Stimulated activated CD4-positive, alpha-beta T cell treated with anti-CD3 and anti-CD28 coated beads, TNF-alpha, amount 100 ng/mL, for 4 hours (primary cell): ENCODE measurements at places on chromosomes 13 and 19.

DNA sequence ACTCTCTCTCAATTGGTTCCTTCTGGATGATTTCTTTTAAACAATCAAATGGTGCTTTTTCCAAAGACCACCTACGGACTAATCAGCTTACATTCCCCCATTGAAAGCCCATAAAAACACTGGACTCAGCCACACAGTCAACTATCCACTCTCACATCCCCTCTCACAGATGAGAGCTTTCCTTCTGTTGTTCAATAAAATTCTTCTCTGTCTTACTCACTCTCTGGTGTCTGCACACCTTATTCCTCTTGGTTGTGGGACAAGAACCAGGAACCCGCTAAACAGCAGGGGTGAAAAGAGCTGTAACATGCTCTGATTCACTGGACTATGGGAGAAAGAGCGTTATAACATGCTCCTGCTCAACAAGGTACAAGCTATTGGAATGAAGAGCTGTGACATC, 2896.2 kb downstream of the PCDH9 start:
- DNase-seq: no peak

- no peak for DNase-seq
Measured at GRCh38 chr13:85717921-85718320, 81.3 kb downstream of the SLITRK6 start.

DNA sequence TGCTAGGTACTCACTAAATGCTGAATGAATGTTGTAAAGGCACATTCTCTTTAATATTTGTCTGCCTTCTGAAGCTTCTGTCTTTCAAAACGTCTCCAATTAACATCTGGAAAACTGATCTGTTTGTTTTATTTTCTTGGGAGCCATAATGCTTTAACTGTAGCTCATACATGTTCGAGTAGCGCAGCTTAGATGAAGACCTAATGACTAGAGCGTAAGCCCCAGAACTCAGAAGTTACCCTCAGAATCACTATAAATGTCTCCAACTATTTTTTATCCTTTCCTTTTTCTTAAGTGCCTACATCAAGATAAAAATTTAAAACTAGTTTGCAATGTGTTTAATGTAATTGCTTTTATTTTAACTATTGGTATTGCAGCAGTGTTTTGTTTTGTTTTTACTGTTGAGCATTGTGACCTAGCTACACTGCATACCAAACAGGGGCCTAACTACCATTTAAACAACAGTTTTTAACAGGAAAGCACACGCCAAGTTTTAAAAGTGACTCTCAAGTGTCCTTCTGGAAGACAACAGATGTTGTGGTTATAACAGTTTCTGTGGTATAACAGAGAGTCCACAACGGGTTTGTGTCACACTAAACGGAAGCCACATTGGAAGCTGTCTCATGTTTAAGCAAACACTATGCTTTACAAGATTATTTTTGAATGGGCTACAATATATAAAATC, 42.0 kb downstream of the MRPL57 start:
- DNase-seq: no peak

GRCh38 chr19:53177986-53178385, 15.2 kb downstream of the ZNF665 start:
- DNase-seq: no peak

DNA sequence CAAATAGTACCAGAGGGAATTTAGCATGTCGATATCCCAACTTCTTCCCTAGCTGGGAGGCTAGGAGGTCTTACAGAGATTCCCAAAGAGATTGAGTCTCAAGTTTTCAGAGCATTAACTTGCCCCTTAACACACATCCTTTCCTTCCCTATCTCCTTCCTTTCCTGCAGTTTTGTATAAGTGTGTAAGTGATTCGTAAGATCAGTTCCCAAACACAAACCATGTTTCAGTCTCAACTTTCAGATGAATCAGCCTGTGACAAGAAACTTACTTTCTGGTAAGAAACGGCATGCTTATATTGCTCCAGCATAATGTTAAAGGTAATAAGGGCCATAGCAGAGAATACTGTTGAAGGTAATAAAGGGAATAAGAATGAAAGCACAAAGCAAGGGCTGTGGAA, 472.2 kb downstream of the LIG4 start:
- no peak for DNase-seq

- DNase-seq: no peak
Measured at GRCh38 chr13:93388701-93389100, 162.1 kb downstream of the GPC6 start.

- DNase-seq: no peak
Measured at GRCh38 chr19:18644196-18645034, 7.6 kb downstream of the KLHL26 start.

DNA sequence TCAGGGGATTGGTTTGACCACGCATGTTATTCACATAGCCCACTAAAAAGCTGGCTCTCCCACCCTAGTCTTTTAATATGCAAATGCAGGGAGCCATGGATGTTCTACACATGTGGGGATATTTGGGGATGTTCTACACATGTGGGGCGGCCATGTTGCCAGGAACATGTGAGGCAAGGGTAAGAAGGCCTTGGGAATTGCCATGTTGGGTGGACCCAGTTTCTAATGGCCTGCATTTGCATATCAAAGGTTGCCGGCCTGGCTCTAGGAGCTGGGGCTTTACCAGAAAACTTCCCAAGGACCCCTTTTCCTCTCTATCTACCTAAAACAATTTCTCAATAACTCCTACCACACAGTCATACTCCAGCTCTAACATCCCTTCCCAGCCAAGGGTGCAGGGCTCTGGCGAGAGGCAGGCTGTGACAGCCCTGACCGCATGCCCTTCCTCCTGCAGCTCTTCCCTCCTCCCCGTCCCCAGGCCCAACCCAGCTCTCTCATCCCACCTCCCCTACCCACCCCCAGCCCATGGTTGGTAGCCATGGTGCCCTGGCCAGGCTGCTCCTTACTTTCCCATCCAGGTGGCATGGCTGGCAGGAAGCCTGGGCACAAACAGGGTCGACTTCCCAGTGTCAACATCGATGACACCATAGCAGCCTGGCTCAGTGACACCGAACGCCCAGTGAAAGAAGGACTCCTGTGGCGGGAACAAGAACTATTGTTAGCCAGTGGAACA, 11.0 kb downstream of the PEPD start:
- DNase-seq: no peak

- no peak for DNase-seq
Measured at GRCh38 chr13:97522243-97522642, 88.3 kb downstream of the RAP2A start.
